ENCODE measurements at places on chromosomes 2 and 18. TPM values are rescaled to one million over a fixed set of nuclear protein-coding genes. Genes with fewer than 3 reads are reported as not detected.

DNA sequence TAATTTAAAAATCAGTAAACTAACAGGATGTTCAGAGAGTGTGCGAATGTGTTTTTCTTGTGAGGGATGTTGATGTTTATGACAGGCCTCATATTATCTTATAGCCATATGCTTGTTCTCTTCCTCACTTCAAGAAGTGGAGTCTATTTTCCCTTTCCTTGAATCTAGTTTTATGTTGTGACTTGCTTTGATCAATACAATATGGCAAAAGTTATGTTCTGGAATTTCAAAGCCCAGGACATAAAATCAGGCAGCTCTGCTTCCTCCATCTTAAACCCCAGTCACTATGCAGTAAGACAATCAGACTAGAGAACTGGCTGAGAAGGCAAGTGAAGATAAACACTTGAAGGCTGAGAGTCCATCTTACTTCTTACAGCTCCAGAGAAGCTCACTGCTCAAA, 585.1 kb upstream of the NETO1 start:
- H3K27ac ChIP-seq = no peak overlapping the region
- H3K4me3 ChIP-seq = no peak overlapping the region
- no peak for DNase-seq
- no peaks in the 10 kb centered on the region for H3K27me3 ChIP-seq
- no peaks in the 10 kb centered on the region for H3K4me1 ChIP-seq

GRCh38 chr2:190882411-190882766, 1.8 kb downstream of the GLS start:
- no peak overlapping the region for H3K27ac ChIP-seq
- DNase-seq = no peak
- H3K27me3 ChIP-seq = peaks cover 7% of the 10 kb centered on the region
- H3K4me1 ChIP-seq = peaks cover 22% of the 10 kb centered on the region
- no peaks in the 10 kb centered on the region for H3K36me3 ChIP-seq

GRCh38 chr2:157769856-157770255, 106.3 kb downstream of the ACVR1 start:
- H3K36me3 ChIP-seq = peaks cover 14% of the 10 kb centered on the region
- peaks cover 13% of the 10 kb centered on the region for H3K4me1 ChIP-seq
- no peak overlapping the region for H3K4me3 ChIP-seq
- H3K27ac ChIP-seq = no peak overlapping the region
- no peak for DNase-seq
- no peaks in the 10 kb centered on the region for H3K27me3 ChIP-seq

DNA sequence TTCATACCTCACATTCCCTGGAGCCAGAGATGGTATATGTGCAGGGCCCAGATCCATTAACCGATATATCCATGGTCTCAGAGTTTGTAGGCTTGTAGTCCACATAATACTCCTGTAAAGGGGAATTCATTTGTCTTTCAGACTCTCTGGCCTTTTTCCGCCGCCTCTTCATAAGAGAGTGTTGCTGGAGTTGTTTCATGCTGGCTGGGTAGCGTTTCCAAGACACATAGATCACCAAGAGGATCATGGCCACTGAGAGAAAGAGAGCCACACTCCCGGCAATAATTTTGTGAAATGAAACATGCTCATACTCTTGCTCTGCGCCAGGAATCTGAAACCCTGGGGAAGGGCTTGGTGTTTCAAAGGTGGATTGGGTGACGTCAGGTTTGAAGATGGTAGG, 3.9 kb downstream of the LRRTM4 start:
- H3K36me3 ChIP-seq = no peaks in the 10 kb centered on the region
- H3K27me3 ChIP-seq = no peaks in the 10 kb centered on the region
- no peak overlapping the region for H3K4me3 ChIP-seq

DNA sequence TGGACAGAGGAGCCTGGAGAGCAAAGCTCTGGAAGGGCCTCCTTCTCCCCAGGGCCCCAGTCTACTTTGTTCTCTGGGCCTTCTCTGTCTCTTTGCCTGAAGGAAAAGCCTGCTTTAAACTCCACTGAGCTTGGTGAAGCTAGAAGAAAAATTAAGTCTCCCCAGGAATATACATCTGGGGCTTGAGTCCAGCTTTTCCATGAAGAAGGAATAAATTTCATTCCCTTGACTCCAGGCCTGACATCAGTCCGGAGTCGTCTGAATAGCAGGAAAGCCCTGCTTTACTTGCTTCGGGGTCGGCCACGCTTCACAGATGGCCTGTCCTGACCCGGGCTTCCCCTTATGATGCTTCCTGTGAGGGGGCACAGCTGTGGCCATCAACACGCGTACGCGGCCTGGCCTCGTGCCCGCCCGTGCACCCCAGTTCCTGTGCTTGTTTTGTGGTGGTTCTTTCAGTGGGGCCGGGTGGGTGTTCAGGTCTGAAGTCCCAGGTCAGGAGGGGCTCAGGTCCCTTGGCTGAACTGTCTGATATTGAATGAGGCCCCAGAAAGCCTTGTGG, 73.6 kb downstream of the ACOXL start:
- no peaks in the 10 kb centered on the region for H3K27me3 ChIP-seq
- H3K4me1 ChIP-seq = peaks cover 16% of the 10 kb centered on the region
- DNase-seq = no peak

DNA sequence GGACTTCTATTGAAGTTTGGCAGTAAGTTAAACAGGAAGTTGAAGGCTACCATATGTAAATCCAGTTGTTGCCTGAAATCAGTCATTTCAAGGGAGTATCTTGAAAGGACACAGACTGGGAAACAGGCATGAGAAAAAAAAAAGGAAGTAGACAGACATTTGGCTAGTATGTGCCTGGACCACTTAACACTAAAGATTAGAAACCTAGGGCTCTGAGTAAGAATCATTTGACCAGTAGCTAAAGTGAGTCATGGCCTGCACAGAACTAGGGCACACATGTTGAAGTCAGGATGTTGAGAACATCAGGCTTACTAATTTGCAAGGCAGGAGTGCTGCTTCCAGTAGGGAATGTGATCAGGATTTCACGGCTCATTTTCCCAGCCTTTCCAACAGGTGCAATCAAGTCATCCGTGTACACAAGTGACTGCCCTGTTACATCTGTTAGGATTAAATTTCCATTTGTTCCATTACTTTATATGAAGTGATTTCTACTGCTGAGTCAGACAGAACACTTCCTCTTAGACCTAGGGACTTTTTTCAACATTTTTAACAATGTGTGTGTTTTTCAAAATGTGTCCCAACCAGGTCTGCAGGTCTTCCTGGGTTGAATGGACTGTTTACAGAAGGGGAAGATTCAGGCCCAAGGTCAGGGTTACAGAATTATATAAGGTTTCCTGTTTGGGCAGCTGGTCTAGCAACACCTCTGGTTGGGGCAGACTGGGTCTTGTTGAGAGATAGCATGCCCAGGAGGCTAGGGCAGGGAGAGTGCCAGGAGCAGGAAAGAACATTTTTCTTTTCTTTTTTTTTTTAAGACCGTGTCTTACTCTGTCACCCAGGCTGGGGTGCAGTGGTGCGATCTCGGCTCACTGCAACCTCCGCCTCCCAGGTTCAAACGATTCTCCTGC, 145.6 kb downstream of the TGIF1 start:
- no peaks in the 10 kb centered on the region for H3K27me3 ChIP-seq
- H3K4me3 ChIP-seq = peak overlapping the region; percentile 45
- H3K36me3 ChIP-seq = no peaks in the 10 kb centered on the region
- H3K4me1 ChIP-seq = peaks cover 54% of the 10 kb centered on the region
- H3K27ac ChIP-seq = peak overlapping the region; percentile 78
- DNase-seq = no peak

DNA sequence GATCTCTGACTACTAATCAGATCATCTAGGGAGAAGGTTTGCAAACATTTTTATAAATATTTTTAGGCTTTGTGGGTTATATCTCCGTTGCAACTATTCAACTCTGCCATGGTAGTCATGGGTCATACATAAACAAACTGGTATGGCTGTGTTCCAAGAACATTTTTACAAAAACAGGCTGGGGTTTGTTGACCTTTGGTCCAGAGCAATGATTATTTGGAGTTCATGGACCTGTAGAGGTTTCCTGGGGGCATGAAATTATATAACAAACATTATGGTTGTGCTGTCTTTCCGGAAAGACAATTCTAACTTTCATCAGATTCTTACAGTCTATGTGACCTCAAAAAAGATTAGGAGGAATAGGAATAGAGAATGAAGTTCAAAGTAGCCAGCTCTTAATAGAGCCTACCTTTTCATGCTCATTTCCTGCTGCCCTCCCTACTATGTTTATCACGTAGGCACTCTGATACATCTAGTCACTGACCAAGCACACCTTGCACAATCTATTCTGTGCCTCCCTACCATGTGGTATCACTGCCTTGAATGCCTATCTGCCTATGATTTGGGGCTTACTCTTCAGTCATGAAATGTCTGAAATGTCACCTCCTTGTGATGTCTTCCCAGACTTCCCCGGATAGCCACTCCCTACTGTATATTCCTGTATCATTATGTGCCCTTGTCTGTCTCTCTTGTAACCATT, 102.4 kb upstream of the SCN1A start:
- no peak for DNase-seq
- no peaks in the 10 kb centered on the region for H3K27me3 ChIP-seq
- no peak overlapping the region for H3K4me3 ChIP-seq
- no peaks in the 10 kb centered on the region for H3K4me1 ChIP-seq

- no peaks in the 10 kb centered on the region for H3K4me1 ChIP-seq
- no peaks in the 10 kb centered on the region for H3K27me3 ChIP-seq
- H3K36me3 ChIP-seq = peaks cover 31% of the 10 kb centered on the region
- H3K27ac ChIP-seq = no peak overlapping the region
These were observed 29.7 kb downstream of the NUP35 start for GRCh38 chr2:183153967-183154366.

GRCh38 chr2:212282671-212283261, 255.8 kb downstream of the ERBB4 start:
- DNase-seq = no peak
- no peak overlapping the region for H3K27ac ChIP-seq
- peaks cover 19% of the 10 kb centered on the region for H3K4me1 ChIP-seq

DNA sequence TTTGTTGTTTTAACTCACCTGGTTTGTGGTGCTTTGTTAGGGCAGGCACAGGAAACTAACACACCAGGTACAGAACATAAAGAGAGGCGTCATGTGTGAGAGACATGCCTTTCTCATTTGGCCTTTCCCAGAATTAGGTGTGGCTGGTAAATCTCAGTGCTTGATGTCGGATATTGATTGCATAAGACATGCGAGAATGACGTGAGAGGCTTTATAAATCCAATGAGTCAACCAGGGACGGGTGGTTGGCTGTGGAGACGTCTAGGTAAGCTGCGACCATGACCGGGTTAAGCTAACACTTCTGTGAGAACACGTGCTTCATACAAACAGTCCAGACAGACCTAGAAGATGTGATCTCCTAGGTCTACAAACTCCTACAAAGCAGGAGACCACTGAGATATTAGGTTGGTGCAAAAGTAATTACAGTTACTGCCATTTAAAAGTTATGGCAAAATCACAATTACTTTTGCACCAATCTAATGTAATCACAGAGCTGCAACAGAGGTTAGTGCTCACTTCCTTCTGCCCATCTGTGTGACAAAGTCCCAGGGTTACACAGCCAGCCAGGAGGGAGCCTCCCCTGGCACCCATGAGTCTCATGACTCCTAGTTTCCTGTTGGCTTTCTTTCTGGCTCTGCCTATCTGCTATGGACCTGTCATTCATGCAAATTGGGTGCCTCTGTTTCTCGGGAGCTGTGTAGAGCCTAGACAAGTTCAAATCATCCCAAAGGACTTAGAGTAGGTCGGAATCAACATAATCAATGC, 98.9 kb upstream of the ATP8B1 start:
- H3K27me3 ChIP-seq = no peaks in the 10 kb centered on the region
- no peak overlapping the region for H3K27ac ChIP-seq
- no peak overlapping the region for H3K4me3 ChIP-seq

- no peaks in the 10 kb centered on the region for H3K36me3 ChIP-seq
- DNase-seq = no peak
- H3K4me1 ChIP-seq = no peaks in the 10 kb centered on the region
- H3K4me3 ChIP-seq = no peak overlapping the region
These were observed 593.7 kb upstream of the CHAC2 start for GRCh38 chr2:53173698-53174455.

DNA sequence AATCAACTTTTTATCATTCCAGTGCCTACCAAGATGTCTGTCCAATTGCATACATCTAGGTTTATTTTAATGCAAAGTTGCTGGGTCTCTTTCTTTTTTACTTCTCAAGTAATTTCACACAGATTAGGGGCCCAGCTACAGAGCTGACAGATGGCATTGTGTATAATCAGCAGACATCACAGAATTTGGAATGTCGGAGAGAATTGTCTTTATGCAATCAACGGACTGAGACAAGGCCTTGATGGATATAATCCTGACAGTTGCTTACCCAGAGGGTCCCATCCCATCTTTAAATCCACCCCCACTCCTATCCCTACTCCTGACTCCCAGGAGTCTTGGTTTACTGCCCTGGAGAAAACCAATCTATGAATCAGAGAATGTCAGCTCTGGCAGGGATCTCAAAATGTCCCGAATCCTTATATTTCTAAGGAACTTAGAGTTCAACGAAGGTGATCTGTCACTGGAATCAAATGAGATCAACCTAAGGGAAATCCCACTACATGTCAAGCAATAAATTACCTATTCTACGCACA, 142.0 kb downstream of the LRATD1 start:
- H3K4me1 ChIP-seq = no peaks in the 10 kb centered on the region
- DNase-seq = no peak
- H3K27me3 ChIP-seq = no peaks in the 10 kb centered on the region
- H3K4me3 ChIP-seq = no peak overlapping the region
- H3K27ac ChIP-seq = no peak overlapping the region
- no peaks in the 10 kb centered on the region for H3K36me3 ChIP-seq

GRCh38 chr2:46530639-46531038, 51.3 kb downstream of the TMEM247 start:
- no peak overlapping the region for H3K4me3 ChIP-seq
- no peak for DNase-seq
- no peaks in the 10 kb centered on the region for H3K4me1 ChIP-seq
- H3K27ac ChIP-seq = no peak overlapping the region
- H3K27me3 ChIP-seq = no peaks in the 10 kb centered on the region

- H3K27me3 ChIP-seq = no peaks in the 10 kb centered on the region
- no peak overlapping the region for H3K27ac ChIP-seq
- no peak overlapping the region for H3K4me3 ChIP-seq
- H3K4me1 ChIP-seq = peaks cover 11% of the 10 kb centered on the region
These were observed 98.9 kb downstream of the RNF144A start for GRCh38 chr2:7016148-7016547.

DNA sequence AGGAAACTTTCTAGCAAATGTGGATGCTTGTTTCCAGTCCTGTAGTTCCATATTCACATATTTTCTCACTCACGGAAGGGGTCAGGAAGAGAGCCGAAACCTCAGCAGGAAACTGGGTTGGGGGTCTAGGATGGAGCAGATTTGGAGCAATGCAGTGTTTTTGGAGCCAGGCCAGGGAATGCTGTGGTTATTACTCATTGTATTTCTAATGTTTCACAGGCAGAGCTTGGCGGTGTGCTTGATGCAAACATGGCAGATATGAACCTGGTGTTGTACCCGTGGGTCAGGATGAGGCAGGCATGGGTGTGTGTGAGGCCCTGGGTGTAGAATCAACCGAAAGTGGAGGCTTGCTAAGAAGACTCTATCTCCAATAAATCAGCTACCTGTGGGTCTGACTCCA, 34.6 kb upstream of the ACKR3 start:
- no peaks in the 10 kb centered on the region for H3K36me3 ChIP-seq
- H3K4me3 ChIP-seq = no peak overlapping the region
- no peak for DNase-seq
- H3K27me3 ChIP-seq = no peaks in the 10 kb centered on the region

- no peak for DNase-seq
- H3K36me3 ChIP-seq = no peaks in the 10 kb centered on the region
- H3K4me3 ChIP-seq = no peak overlapping the region
- no peaks in the 10 kb centered on the region for H3K27me3 ChIP-seq
- H3K4me1 ChIP-seq = peaks cover 21% of the 10 kb centered on the region
These were observed 332.6 kb downstream of the KIAA1328 start for GRCh38 chr18:37161491-37161890.

The RNF152 gene
- 23.0 TPM for total RNA-seq

The GATA6 gene
- 0.26 TPM for total RNA-seq

The VIT gene
- not detected for total RNA-seq

The DLGAP1 gene
- 18.5 TPM for total RNA-seq

The SERPINB12 gene
- total RNA-seq = not detected

The ZNF804A gene
- total RNA-seq = not detected
